ENCODE measurements at places on chromosomes 2 and 18.

- no peak for DNase-seq
These were observed 124.5 kb downstream of the PLB1 start for GRCh38 chr2:28620291-28620793.

DNA sequence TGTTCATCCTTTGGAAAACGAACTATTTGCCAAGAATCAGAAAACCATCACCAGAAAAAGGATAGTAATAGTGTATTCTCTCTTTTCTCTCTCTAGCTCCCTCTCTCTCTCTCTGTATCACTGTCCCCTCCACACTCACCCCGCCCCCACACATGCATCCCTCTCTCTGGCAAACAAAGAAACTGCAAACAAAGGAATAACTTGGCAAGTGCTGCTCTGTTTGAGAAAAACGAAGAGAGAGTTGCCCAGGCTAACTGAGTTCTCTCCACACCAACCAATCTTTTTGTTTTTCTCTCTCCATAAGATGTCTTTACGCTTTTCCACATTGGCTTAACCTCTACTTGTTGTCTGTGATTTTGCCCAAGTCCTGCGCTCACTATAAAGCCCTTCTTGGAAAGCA lies 316.2 kb downstream of the EPHA4 start:
- DNase-seq, result no peak

- DNase-seq, result peak; percentile 10
These were observed 2.1 kb upstream of the PCBP1 start for GRCh38 chr2:70084973-70085710.

- no peak for DNase-seq
These were observed 239.9 kb downstream of the MTX2 start for GRCh38 chr2:176508984-176509740.

DNA sequence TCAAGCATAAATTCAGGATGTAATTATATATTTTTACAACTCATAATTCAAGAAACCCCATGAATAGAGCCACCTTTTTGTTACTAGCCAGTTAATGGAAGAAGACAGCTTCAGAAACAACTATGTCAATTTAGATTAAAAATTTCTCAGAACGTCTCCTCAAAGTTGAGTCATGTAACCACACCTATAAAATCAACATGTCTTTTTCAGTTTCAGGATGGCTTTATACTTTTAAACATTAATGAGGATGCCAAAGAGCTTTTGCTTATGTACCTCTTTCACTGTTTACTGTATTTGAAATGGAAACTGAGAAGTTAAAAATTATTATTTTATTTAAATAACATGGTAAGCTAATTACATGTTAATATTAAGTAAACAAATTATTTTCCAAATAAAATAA lies 280.1 kb downstream of the PTH2R start:
- DNase-seq, result no peak

GRCh38 chr2:234425639-234426603 lies 71.0 kb downstream of the ARL4C start:
- no peak for DNase-seq

GRCh38 chr18:29185801-29186200 lies 1008.9 kb upstream of the CDH2 start:
- DNase-seq, result no peak

GRCh38 chr2:184695-185094 lies 79.1 kb downstream of the SH3YL1 start:
- DNase-seq, result no peak

DNA sequence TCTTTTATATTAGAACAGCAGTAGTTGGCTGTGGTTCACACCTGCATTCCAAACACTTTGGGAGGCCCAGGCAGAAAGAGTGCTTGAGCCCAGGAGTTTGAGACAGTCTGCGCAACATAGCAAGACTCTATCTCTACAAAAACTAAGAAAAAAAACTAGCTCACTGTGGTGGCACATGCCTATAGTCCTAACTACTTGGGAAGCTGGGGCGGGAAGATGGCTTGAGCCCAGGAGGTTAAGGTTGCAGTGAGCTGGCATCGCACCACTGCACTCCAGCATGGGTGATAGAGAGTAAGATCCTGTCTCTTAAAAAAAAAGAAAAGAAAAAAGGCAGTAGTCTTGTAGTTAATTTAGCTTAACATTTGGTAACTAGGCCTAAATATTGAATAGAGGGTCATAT lies 136.6 kb downstream of the AGPS start:
- no peak for DNase-seq

GRCh38 chr2:181680937-181681811 lies 857 bp upstream of the NEUROD1 start:
- DNase-seq, result no peak

DNA sequence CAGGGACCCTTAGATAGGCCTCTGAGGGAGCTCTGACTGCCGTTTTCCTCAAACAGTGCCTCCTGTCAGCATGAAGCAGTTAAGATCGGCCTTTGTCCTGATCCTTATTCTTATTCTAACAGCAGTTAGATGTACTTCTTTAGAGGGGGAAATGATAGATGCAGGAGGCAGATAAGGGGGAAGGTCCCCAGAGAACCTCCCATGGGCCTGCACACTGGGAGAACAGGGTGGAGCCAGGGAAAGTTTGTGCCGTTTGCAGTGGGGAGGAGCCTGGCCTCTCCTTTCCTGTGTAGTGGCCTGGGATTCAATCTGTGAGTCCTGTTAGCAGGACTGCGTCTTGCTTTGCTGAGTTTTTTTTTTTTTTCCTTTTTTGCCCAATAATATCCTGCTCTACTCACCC lies 7.9 kb upstream of the INPP4A start:
- DNase-seq, result no peak

- no peak for DNase-seq
These were observed 136.2 kb upstream of the SMAD7 start for GRCh38 chr18:49086926-49087325.

DNA sequence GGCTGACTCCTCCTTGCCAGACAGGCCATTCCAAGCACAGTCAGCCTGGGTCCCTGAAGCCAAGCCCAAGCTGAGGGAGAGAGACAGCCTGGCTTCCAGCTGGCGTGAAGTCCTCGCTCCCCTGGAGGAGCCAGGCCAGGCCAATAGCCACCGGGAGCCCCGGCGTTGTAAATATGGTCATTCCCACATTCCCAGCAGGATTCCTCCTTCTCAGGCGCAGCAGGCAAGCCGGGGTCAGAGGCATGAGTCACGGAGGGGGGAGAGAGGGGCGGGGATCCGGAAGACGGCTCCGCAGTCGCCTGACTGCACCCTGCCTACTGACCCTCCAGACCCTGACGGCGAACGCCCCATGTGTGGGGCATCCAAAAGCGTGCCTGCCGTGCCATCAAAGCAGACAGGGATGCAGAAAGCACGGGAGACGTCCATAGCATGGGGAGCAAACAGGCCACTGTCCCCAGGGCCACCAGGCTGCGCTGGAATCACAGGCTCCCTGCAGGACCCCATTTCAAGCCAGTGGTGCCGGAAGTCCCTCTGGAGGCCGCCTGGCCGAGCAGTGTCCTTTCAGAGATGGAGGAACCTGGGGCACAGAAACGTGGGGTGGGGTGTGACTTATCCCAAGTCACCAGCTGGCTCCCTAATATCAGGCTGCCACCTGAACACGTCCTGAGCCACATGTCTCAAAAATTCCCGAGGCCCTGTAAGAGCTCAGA lies 48.2 kb downstream of the TWIST2 start:
- DNase-seq, result peak; percentile 66

- no peak for DNase-seq
These were observed 85.9 kb upstream of the RFX8 start for GRCh38 chr2:101560780-101561315.

GRCh38 chr18:78240101-78240500 lies 739.5 kb upstream of the SALL3 start:
- no peak for DNase-seq

- DNase-seq, result no peak
These were observed 146.5 kb downstream of the CABLES1 start for GRCh38 chr18:23281626-23282436.

GRCh38 chr2:237473878-237474441 lies 13.1 kb upstream of the MLPH start:
- peak; percentile 76 for DNase-seq

- no peak for DNase-seq
These were observed 66.4 kb downstream of the PAX3 start for GRCh38 chr2:222232372-222232771.

DNA sequence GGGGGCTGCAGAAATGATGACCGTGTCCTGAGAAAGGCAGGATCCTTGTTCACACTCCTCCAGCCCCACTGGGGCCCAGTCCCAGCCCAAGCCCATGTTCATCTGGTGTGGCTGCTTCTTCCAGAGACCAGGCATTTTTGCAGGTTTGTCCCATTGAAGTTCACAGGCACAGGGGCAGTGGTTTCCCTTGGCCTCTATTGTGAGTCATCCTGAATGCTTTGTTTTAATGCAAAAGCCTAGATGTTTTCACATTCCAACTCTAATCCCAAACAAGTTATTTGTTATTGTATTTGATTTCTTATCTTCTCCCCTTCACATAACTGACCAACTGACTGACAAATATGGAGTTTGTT lies 426.4 kb upstream of the ID2 start:
- no peak for DNase-seq

GRCh38 chr2:186624276-186624675 lies 34.4 kb downstream of the ITGAV start:
- no peak for DNase-seq

DNA sequence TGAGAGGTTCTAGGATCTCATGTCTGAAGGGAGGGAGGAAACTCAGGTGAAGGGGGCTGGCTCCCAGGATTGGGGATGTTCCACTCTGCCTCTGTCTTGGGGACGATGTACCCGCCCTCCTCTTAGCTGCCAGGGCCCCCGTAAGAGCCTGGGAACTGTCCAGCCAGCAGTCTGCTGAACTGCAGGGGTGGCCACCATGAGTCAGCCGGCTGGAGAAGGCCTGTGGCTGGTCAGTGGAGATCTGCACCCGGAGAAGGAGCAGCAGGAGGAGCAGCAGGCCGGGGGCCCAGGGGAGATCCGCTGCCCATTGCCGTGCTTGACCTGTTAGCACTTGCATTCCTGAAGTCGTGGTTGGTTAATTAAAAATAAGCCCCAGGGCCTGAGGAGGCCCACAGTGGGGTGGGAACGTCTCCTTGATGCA lies 180.3 kb downstream of the TFCP2L1 start:
- DNase-seq, result peak; percentile 22

DNA sequence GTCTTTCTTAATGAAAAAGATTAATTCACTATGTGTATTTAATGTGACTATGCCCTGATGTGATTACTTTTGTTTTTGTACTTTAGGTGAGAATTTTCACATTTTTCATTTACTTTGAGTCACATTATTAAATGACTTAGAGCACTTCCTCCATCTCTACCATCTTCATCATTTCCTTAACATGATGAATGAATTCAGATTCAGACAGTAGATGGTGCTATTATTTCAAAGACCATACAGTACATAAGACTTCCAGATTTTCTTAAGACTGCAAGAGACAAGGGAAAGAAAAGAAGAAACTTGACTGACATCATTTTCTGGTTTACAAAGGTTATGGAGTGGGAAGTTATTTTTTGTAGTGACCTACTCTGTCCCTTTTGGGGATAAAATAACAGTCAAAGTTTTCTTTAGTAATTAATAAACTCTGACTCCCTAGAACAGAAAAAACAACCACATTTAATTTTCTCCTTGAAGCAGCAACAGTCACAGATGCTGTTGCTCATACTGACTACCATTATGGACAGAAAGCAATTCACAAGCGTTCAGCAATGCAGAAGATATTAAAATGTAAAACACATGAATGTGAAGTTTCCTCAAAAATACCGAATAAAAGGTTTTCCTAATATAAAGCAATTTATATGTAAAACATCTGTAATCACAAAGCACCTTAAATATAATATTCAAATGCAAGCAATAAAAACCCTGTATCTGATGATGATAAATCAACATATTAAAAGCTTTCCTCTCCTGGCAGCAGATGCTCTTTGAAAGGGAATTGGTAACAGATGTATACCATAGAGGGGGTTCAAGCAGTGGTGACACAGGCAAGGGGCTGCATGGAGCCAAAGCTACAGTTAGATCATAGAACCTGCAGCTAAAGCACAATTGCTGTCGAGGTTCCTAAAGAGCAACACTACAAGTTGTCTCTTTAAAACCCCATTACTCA lies 1010.9 kb upstream of the NXPH2 start:
- peak; percentile 33 for DNase-seq

DNA sequence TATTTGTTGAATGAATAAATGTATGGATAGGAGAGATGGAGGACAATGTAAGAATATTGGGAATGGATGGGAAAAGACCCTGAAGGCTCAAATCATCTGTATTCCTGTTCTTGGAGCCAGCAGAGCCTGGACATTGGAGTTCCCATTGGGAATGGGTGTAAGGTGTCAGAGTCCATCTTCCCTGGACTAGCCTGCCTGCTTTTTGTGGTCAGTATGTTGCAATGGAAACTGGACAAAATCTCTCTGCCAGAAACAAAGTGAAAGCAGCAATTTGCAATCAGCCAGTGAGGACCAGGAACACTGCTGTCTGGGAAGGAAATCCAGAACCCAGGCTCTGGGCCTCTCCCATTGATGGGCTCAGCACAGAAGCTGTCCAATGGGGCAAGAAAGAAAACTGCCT lies 83.5 kb upstream of the SKOR2 start:
- no peak for DNase-seq

DNA sequence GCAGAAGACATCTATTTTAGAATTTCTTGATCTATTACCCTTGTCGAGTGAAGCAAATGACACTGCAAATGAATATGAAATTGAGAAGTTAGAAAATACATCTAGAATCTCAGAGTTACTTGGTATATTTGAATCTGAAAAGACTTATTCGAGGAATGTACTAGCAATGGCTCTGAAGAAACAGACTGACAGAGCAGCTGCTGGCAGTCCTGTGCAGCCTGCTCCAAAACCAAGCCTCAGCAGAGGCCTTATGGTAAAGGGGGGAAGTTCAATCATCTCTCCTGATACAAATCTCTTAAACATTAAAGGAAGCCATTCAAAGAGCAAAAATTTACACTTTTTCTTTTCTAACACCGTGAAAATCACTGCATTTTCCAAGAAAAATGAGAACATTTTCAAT lies 370.4 kb downstream of the XIRP2 start:
- no peak for DNase-seq

DNA sequence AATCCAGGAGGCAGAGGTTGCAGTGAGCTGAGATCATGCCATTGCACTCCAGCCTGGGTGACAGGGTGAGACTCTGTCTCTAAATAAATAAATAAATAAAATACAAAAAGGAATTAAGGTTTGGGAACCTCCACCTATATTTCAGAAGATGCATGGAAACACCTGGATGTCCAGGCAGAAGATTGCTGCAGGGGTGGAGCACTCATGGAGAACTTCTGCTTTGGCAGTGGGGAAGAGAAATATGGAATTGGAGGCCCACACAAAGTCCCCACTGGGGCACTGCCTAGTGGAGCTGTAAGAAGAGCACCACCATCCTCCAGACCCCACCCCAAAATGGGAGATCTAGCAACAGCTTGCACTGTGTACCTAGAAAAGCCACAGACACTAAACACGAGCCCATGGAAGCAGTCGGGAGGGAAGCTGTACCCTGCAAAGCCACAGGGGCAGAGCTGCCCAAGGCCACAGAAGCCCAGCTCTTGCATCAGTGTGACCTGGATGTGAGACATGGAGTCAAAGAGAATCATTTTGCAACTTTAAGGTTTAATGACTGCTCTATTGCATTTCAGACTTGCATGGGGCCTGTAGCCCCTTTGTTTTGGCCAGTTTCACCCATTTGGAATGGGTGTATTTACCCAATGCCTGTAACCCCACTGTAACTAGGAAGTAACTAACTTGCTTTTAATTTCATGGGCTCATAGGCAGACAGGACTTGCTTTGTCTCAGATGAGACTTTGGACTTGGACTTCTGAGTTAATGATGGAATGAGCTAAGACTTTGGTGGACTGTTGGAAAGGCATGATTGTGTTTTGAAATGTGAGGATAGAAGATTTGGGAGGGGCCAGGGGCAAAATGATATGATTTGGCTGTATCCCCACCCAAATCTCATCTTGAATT lies 265.3 kb downstream of the ZEB2 start:
- DNase-seq, result no peak

Data from cardiac fibroblast (primary cell).